Activated T-cell treated with anti-CD3 and anti-CD28 coated beads for 1 hour (primary cell): ENCODE measurements at places on chromosomes 2 and 18.

DNA sequence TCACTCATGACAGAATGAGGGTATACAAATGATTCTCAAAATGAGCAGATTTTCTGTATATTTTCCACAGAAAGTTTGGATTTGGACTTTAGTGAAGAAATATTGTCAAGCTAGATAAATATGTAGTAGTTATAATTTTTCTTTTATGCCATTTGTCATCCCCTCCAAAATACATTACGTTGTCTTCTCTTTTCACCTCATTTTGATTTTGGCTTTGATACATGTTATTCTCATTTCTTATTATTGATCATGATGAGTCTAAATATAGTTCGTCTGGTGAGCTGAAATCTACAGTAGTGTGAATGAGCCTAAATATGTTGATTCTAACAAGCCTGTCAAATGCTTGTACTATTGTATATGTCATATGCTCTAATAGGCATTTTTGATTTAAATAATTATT, 12.3 kb downstream of the DDX1 start:
- no peak for DNase-seq

GRCh38 chr2:238424313-238424700, 2.4 kb upstream of the ASB1 start:
- DNase-seq: no peak

- DNase-seq: no peak
These were observed 123.1 kb downstream of the SPIRE1 start for GRCh38 chr18:12534820-12535219.

DNA sequence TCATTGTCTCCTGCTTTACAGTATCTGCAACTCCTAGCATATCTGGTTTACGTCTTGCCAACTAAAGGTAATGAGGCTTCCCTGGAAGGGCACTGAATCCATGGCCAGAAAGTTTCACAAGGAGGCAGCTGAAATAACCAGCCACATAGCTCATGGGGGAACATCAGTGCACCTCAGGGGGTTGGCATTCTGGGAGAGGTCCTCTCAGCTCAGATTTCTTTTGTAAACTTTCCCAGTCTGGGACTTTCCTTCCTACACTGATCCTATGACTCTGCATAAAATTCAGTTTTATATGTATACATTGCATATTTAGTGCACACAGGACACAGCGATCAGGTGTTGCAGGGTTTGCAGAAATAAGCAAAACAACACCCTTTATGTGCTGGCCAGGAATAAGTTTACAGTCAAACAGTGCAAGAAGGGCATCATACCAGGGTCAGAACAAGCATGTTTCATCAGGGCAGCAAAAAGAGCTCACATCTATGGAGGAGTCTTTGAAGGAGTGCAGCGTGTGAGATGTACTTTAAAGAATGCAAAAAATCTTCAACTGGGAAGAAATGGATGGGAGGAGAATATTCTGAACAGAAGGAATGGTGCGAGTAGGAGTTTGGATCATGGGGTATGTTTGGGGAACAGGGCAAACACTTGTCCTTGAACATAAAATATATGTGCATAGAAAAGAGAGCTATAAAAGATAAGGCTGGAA, 240.6 kb upstream of the RAB12 start:
- no peak for DNase-seq

- DNase-seq: no peak
These were observed 1077.9 kb upstream of the PIK3C3 start for GRCh38 chr18:40877096-40877495.
